Right atrium auricular region (tissue), 2 donors: ENCODE measurements at places on chromosomes 12 and 14.

DNA sequence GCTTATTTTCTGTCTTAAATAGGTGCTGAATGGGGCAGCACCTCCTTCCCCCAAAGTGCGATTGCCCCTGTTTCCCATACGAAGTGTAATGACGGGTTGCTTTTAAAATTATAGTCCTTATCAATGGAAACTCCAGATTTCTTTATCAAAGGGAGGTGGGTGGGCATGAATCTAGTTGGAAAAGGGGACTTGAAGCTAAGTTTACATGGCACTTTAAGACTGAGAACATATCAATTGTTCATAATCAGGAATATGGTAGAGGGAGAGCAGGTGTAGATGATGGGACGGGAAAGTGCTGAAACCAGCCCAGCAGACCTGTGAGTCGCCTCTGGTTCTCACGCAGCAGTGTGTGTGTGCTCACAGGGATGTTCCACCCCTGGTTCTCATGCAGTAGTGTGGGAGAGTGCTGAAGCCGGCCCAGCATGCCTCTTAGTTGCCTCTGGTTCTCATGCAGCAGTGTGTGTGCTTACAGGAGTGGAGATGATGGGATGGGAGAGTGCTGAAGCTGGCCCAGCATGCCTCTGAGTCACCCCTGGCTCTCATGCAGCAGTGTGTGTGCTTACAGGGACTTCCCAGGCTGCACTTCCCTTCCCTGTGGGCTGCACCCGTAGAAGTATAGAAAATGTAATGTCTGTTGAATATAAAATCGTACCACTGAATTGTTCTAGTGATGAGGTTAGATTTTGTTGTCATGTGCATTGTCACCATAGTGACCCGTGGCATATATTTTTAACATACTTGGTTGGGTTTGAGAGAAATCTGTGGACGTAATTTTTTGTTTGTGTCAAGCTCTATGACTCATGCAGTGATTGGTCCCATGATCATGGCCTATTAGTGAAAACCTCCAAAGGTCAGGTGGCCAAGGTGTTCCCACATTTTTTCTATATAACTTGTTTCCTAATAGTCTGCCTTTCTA, 51.6 kb downstream of the GPATCH2L start:
- no peak for DNase-seq

- DNase-seq = no peak
These were observed 89.7 kb upstream of the PARP11 start for GRCh38 chr12:3962631-3963483.

DNA sequence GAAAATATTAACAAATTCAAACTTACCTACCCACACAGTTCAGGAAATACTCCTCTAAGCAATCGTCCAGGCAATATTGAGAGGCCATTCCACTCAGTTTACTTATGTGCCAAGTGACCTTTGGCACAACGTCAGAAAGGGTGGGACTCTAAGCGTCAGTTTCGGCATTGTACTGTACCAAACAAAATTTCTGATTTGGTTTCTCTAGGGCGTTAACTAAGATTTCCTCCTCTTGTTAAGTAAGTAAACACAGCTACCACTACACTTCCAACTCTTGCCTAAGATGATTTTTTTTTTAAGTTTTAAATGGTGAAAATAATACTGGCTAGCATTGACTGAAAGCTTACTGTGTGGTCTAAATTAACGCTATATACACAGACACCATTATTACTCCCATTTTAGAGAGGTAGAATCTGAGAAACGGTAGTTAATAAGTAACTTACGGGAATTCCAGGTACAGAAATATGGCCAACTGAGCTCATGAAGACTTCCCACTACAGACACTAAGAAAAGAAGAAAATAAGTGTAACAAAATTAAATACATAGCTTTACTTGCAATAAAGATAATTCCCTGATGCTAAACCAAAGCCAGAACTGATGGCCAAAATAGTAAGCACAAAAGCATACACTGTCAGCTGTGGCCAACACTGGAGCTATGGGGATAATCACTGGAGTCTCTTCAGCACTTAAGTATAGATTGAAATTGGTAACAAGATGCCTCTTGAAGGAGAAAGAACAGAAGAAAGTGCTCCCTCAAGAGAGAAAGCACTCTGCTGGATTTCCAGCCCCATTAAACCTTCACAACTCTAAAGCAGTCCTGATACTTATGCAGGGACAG, 76.1 kb downstream of the EPS8 start:
- peak; percentile 77 for DNase-seq

GRCh38 chr14:72501439-72501838, 392.5 kb downstream of the DPF3 start:
- no peak for DNase-seq

- peak; percentile 88 for DNase-seq
These were observed 34.1 kb upstream of the FAM181A start for GRCh38 chr14:93892923-93893558.

DNA sequence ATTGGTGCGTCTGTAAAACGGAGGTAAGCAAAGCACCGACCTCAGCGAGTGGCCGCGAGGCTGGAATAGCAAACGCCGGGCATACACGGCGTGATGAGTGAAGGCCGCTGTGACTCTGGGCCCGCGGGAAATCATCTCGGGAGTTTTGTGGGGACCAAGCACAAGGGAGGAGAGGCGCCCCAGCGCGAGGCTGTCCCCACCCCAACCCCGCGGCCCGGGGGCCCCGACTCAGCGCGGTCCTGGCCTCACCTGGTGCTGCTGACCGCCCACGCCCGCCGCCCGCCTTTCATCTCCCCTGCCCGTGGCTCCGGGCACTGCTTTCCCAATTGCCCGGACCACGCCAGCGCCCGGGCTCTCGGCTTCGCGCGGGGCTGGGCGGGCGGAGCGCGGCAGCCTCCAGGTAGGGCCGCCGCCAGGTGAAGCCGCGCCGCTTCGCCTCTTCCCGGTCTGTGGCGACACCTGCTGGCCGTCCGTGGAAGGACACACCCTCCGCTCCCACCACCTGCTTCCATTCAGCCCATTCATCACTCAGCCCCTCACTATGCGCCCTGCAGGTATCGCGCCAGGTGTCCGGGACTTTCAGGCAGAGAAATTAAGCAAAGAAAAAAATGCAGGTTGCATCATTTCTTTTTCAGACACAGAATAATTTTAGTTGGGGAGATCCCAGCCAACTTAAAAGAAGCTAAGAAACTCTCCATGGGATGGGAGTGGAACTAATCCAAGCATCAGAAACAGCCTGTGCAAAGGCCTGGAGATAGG, 360.4 kb downstream of the MED13L start:
- DNase-seq = no peak

DNA sequence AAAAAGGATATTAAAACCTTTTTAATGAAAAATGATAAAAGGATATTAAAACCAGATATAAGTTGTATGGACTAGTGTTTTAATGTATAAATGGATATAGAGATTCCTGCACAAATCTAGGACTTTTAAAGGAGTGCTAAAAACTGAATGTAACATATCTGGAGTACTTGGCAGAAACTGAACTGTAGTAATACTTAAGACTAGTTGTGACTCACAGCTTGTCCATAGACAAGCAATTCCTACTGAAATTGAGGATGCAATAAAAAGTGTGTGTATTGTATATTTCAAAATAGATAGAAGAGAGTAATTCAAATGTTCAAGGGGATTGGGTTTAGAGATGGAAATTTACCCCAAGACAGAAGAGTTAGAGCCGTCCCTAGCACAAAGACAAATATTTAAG, 59.6 kb downstream of the FBXO33 start:
- DNase-seq = no peak

GRCh38 chr12:21528953-21529352, 2.9 kb downstream of the SPX start:
- no peak for DNase-seq

DNA sequence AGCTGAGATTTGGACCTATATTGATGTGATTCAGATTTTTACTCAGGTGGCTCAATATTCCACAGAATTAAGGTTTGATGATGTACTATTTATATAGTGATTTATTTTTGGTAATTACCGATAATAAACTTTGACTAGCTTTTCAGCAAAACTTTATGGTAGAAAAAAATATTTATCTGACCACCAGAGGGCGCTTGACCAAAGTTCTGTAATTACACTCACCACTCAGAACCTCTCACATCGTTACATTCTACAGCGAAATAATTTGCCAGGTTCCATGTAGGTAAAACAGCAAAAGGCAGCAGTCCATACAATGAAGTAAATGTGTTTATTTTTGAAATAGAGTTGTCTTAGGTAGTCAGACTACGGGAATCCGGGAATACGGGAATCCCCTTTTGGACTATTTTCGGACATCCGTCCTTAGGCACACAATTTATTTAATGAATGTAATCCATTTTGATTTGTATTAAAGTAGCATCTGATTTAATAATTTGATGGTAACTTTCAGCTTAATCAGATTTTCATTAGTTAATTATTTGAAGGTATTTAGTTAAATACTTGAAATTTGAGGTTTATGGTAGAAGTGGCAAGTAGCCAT, 143.0 kb upstream of the DDHD1 start:
- DNase-seq = no peak

- no peak for DNase-seq
These were observed 513.4 kb upstream of the FLRT2 start for GRCh38 chr14:85016496-85016895.

DNA sequence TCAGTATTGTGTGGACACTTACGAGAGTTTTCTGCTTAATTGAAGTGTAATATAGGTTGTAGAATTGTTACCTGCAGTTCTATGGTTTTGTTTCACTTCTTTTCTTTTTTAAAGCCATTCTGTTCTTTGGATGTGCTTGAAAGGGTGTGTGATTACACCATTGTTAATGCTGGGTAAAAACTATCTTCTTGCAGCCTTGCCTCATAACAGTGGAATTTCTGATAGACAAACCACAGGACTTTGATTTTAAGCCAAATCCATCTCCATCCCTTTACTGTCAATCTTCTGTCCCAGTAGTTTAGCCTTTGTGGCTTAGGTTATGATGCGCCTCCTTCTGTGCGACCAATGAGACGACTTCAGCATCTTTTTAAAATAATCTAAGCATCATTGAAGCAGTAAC, 182.3 kb downstream of the PELI2 start:
- no peak for DNase-seq

DNA sequence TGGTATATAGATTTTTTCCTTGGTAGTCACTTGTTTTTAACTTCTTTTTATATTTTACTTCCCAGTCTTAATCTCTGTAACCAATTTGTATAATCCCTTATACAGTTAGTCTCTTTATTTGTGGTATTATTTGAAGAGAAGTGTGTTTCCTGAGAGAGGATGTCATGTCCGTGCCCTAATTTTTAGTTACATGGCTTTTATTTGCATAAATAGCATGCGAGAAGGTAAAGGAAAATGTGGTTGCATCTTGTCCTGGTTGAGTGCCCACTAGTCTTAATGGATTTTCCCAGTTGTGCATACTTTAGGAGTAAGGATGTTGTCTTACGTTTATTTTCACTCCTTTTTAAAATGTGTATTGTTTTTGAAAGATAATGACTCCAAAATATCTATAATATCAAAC, 27.5 kb downstream of the RAP1B start:
- DNase-seq = no peak

DNA sequence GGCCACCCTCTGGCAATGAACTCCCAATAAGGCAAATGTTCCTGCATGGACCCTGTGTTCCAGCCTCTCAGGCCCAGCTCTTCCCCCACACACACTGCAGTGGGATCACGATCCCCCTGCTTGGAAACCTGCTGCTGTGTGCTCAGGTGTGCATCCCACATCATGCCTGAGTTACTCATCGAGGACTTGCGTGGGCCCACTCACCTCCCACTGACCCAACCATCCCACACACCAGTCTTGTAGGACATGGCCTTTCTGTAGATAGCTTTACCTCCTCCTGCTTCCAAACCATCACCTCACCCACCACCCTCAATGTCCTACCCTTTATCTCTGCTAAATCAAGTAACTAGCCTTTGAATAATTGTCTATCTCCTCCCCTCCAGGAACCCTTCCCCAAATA, 24.6 kb downstream of the NPC2 start:
- no peak for DNase-seq

GRCh38 chr12:33427071-33427470, 12.5 kb downstream of the SYT10 start:
- no peak for DNase-seq

DNA sequence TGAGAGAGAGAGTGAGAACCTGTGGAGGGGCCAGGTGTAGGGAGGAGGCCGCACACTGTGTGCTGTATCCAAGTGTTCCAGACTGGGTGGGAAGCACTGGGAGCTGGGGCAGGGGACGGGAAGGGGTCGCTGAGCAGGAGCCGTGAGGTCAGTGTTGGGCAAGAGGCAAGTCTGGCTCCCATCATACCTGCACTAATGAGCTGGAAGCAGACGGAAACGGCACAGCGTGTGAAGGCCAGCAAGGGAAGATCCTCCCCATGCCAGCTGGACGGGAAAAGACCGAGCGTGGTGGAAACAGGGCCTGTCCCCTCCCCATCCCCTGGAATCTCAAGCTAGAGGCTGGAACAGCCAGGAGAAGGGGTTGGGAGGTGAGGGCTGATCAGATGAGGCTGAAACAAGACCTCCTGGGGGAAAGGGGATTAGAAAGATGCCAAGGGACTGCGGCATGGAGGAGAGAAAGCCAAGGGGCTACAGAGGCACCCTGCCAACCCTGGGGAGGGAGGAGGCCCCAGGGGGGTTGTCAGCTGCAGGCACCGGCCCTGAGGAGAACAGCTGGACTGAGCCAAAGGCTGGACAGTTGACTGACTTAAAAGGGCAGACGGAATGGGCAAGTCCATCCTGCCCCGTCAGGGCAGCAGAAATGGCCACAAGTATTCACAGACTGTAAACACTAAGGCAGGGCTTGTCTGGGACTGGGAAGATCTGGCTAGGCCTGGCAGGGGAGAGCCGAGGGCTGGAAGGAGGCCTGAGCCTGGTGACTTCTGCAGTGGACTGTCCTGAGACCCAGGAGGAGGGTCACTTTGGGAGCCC, 19.0 kb upstream of the LTBP2 start:
- DNase-seq = no peak

- no peak for DNase-seq
These were observed 759 bp downstream of the NFYB start for GRCh38 chr12:104137001-104137901.

- DNase-seq = no peak
These were observed 96.2 kb upstream of the TMPO start for GRCh38 chr12:98419081-98419794.

DNA sequence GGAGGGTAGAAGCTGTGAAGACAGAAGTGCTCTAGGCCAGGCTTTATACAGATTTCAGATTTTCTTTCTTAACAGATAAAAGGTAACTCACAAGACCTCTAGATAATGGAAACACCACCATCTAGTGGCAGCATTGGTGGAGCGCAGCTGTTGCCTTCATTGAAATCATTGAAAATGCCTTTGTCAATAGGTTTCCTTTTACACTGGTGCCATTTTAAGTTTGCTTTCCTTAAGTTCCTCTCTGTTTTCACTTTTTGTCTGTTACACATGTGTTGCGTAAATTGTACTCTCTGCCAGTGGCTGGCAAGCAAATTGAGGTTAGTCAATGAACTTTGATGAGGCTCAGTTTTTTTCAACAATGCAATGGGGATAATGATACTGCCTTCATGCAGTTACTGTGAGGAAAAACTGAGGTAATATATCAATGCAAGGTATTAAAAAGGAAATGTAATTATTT, 31.1 kb downstream of the ALDH1L2 start:
- DNase-seq = peak; percentile 91

- no peak for DNase-seq
These were observed 806.0 kb downstream of the VRK1 start for GRCh38 chr14:97603201-97603600.

- DNase-seq = no peak
These were observed 69.2 kb upstream of the ARID2 start for GRCh38 chr12:45660330-45660729.

GRCh38 chr12:102026728-102027127, 35.1 kb downstream of the WASHC3 start:
- no peak for DNase-seq
